Glomerular endothelial cell (primary cell): ENCODE measurements at places on chromosomes 7 and 10.

- no peak for DNase-seq
Measured at GRCh38 chr7:157139810-157140510, 1.2 kb downstream of the UBE3C start.

DNA sequence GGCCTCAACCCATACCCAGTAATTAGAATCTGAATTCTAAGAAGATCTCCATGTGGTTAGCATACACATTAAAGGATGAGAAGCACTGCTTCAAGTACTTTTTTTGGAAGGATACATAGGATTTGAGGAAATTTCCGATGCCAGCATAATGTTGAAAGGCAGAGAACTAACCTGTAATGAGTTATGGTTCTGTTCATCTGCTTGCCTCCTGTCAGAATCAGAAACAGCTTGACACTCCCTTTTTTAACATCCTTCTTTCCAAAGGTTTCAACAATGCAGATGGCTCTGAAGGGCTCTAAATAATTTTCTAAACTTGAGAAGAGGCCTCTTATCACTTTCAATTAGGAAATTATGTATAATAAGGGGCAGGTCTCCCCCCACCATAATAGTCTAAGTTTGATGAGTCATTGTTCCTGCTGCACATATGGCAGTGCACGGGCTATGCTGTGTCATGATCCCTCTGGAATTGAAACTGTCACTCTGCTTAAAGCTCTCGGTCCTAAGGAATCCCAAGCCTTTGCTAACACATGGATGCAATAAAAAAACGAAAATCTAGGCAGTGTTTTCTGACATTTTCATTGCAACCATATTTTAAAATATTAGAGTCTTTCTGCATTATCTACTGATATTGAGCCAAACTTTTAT is 291.2 kb upstream of the FZD1 start:
- no peak for DNase-seq

GRCh38 chr10:35691522-35692236 is 49.6 kb upstream of the FZD8 start:
- no peak for DNase-seq

GRCh38 chr7:51315393-51316261 is 982 bp downstream of the COBL start:
- DNase-seq: no peak

- DNase-seq: no peak
Measured at GRCh38 chr7:44112231-44112996, 8.3 kb downstream of the AEBP1 start.

- no peak for DNase-seq
Measured at GRCh38 chr7:100171087-100171681, 2.8 kb upstream of the GAL3ST4 start.

DNA sequence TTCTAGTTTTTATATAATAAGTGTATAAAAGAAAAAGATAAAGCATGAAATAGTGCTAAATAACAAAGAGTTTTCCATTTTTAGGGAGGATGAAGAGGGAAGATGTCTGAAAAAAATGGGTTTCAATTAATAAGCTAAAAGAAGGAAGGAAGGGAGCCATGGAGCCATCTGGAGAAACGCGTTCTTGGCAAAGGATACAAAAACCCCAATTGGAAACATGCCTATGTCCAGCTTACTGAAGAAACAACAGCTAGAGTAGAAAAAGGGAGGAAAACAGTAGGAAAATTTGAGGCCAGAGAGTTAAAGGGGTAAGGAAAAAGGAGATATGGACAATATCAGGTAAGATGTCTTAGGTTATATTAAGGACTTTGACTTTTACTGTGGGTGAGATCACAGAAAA is 416.2 kb upstream of the GHITM start:
- DNase-seq: no peak

GRCh38 chr7:105776986-105777910 is 99.2 kb downstream of the ATXN7L1 start:
- DNase-seq: no peak

- DNase-seq: no peak
Measured at GRCh38 chr10:20955355-20955893, 58.3 kb upstream of the NEBL start.

- DNase-seq: no peak
Measured at GRCh38 chr10:126133906-126134656, 237.7 kb downstream of the FANK1 start.

- DNase-seq: no peak
Measured at GRCh38 chr10:5242585-5242984, 45.9 kb downstream of the AKR1C4 start.

GRCh38 chr7:129282865-129283264 is 58.0 kb downstream of the AHCYL2 start:
- DNase-seq: no peak
